ENCODE measurements at places on chromosomes 12 and 14. TPM values are rescaled to one million over a fixed set of nuclear protein-coding genes. Genes with fewer than 3 reads are reported as not detected.

DNA sequence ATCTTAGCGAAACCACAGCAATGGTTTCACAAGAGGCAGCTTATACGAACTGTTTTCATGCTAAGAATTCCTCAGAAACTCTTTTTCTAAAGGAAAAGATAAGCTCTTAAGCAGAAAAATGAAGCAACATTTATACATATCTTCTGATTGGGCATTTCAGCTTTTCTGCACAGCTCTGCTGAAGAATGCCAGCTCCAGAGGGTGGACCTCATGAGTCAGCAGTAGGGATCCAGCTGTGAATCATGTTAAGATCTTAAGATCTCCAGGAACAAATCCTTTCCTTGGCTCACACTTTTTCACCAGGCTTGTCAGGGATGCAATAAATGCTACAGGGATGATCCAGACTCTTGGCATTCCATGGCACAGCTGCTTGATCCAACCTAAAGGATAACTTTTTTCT lies 477.1 kb upstream of the CCDC196 start:
- no peak for DNase-seq

DNA sequence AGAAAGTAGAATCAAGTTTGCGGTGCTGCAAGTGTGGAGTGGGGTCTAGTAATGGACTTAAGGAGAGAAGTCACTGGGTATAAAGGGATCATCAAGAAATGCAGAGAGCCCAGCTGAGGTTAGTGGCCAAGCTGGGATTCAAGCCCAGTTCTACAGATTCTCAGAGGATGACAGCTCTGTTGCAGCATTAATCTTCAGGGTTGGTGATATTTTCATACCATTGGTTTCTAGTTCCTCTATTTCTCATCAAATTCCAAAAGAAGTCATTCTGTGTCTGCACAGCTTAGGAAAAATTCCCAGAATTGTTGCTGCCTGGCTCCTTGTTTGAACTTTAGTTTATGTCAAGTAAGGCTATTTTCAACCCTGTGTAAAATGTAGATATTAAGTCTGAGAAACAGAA lies 169.5 kb upstream of the NTF3 start:
- no peak for DNase-seq

- no peak for DNase-seq
These were observed 73.1 kb downstream of the RESF1 start for GRCh38 chr12:32032205-32032810.

- no peak for DNase-seq
These were observed 674.1 kb upstream of the ATXN7L3B start for GRCh38 chr12:73863546-73863945.

DNA sequence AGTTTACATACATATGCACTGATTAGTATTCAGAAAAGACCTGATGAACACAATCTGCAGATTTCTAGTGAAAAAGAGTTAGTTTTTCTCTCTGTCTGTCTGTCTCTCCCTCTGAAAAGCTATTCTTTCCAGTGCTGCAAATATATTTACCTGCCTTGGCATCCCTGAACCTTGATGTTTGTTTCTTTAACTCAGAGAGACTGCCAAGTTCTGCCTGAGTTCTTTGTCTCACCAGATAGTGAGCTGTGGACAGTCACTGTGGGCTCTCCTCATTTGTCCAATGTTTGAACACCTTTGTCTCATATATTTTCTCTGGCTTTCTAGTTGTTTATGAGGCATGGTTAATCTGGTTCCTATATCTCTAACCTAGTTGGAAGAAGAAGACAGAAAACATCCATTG lies 250.4 kb downstream of the SOX5 start:
- no peak for DNase-seq

DNA sequence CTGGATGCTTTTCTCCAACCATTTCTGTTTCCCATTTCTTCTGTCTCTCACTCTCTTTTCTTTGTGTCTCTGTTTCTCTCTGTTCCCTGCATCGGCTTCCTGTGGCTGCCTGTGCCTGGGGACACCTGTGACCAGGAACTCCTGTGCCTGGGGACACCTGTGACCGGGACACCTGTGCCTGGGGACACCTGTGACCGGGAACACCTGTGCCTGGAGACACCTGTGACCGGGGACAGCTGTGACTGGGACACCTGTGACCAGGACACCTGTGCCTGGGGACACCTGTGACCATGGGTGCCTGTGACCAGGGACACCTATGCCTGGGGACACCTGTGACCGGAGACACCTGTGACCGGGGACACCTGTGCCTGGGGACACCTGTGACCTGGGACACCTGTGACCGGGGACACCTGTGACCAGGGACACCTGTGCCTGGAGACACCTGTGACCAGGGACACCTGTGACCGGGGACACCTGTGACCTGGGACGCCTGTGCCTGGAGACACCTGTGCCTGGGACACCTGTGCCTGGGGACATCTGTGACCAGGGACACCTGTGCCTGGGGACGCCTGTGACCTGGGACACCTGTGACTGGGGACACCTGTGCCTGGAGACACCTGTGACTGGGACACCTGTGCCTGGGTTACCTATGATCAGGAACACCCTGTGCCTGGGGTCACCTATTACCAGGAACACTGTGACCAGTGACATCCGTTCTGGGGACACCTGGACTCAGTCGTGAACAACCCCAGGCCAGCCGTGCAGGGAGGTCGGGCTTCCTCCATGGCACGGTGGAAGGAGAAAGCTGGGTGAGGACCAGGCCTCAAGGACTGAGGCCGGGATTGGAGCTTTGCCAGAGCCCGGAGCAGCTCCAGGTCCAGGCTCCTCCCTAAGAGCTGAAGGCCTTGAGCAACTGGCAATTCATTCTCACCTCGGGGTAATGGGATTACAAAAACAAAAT lies 23.4 kb upstream of the FBRSL1 start:
- DNase-seq = no peak

GRCh38 chr12:43758247-43758727 lies 303 bp downstream of the PUS7L start:
- DNase-seq = no peak

DNA sequence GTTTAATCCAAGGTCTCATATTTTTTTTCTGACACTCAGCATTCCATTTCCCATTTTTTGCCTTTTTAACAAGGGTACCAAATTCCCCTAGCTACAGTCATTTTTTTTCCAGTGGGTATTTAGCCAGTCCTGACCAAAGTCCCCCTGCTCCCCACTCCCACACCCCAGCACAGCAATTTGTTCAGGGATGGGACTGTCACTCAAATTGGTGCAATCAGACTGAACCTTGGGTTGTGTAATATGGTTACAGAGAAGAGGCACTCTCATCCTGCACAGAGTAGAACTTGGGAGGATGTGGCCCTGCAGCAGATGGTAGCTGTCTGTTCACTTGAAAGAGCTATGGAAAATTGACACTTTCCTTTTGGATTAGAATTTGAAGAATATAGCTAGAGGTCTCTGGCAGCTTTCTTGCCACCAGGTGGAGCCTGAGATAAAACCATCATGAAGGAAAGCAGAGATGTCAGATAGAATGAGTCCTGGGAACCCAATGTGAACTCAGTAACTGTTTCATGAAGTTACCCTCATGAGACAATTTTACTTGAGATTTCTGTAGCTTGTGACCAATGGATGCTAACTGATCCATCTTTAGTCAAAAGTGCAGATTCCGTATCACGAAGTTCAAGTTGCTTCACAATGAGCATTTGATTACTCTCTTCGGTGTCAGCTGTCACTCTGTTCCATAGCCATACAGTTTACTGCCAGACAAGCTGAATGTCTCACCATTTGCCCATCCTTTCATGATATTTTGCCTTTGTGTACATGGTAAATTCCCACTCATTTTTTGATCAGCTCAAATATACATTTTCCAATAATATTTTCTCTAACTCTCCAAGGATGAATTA lies 394.0 kb upstream of the SYT1 start:
- DNase-seq = no peak

Gene LRRIQ1
- polyA plus RNA-seq = 38.7 TPM

Gene CBLN3
- 2.2 TPM for polyA plus RNA-seq

Gene SERPINA12
- 0.29 TPM for polyA plus RNA-seq

All from right renal cortex interstitium (tissue), 3 donors.